ENCODE measurements at places on chromosomes 16 and 17.

GRCh38 chr17:21280081-21280518 is 4.4 kb upstream of the MAP2K3 start:
- DNase-seq: peak; percentile 99

GRCh38 chr17:71934520-71934919 is 186.3 kb upstream of the SOX9 start:
- DNase-seq: no peak

DNA sequence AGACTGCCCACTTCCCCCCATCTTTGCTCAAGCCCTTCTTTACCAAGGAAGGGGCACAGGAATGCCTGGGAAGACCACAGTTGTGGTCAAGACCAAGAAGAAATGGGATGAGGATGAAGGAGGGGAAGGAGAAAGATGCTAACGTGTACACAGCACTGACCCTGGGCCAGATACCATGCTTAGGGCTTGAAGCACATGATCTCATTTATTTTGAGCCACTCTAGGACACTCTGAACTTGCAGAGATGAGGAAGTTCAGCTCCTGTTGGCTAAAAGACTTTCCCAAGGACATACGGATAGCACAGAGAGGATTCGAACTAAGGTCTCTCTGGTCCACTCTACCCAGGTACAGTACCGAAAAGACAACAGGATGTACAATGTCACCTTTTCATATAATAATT is 42.6 kb downstream of the PIK3R5 start:
- no peak for DNase-seq

- no peak for DNase-seq
Observed at GRCh38 chr17:73316919-73317505, 5.2 kb upstream of the CDC42EP4 start.

- DNase-seq: peak; percentile 48
Observed at GRCh38 chr16:24010440-24011089, 174.8 kb downstream of the PRKCB start.

DNA sequence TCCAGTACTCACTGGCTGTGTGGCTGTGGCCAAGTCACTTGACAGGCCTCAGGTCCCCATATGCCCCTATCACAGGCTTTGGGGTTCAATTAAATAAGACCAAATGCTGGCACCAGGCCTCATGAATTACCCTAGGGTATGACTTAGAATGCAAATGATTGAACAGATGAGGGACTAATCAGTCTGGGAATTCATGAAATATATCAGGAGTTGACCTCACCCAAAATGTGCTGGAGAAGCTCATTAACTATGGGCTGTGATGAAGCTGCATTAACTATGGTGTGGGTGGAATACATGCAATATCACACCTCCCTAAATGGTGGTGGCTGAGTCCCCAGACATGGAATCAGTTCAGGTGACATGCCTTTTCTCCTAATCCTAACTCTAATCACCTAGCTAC is 72.1 kb downstream of the DNAH3 start:
- DNase-seq: no peak

GRCh38 chr16:50068550-50068949 is 2.8 kb downstream of the HEATR3 start:
- no peak for DNase-seq

DNA sequence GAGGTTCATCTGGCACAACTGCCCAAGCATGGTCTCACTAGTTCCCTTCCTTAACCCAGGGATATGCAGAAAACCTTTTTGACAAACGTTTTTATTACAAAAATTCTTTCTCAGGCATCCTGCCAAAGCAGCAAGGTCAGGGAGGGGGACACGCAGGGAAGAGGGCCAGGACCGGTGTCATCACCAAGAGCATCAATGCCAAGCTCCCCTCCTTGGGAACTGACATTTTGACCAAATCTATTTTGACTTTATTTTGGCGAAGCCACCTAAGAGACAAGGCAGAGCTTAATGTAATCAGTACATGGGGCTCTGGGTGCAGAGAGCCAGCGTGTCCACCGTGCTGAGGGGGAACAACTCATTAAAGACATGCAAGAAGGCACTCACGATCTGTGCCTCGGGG is 265.2 kb downstream of the CBLN1 start:
- DNase-seq: no peak

DNA sequence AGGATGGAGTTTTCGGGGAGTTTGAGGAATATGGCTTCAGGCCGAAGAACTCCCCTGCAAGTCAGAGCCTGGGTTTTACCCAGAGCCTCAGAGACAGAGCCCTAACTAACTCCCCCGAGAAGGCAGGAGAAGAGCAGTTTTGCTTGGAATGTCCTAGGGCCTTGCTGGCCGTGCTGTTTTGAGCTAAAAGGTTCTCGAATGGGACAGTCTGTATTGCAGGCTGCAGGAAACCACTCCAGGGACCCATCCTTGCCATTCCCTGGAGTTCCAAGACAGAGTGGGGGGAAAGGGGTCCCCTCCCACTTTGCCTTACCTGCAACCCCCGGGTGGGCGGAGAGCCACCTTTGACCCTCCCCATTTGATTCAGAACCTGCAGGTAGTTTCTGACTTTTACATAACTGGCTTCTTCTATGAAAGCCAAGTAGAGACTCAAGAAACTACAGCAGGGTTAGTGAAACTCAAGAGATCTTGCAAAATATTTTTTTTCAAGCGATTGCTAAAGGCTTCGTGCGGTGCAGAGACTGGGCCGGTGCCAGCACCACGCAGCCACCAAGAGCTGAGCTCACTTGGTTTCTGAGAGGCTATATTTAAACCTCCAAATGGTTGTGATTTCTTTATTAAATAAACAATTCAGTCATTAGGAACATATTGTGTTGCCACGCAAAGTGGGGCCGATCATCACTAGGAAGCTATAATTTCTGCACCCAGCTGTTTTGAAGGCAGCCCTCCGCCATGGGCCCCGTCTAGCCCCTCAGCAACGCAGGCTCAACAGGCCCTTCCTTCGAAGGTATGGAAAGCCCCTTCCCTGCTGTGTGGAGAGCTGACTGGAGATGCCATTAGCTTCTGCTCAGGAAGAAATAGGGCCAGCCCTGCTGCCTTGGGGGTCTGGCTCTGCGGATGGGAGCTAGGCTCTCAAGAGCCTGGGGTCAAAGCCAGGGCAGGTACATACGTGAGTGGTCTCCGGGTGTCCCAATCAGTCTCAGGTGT is 223.0 kb downstream of the NTN1 start:
- no peak for DNase-seq

DNA sequence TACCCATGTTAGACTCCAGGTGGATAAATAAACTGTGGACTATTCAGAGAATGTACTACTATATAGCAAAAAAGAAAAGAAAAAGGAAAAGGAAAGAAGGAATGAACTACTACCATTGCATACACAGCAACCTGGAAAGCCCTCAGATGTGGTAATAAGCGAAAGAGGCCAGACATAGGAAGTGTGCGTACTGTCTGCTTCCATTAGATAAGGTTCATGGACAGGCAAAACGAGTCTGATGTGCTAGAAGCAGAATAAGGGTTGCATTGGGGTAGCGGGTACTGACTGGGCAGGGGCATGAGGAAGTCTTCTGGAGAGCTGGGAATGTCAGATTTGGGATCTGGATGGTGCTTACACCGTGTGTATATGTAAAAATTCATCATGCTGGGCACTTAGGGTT is 21.8 kb downstream of the CLEC16A start:
- DNase-seq: no peak

GRCh38 chr16:56684256-56684925 is 2.1 kb downstream of the MT1X start:
- DNase-seq: no peak

DNA sequence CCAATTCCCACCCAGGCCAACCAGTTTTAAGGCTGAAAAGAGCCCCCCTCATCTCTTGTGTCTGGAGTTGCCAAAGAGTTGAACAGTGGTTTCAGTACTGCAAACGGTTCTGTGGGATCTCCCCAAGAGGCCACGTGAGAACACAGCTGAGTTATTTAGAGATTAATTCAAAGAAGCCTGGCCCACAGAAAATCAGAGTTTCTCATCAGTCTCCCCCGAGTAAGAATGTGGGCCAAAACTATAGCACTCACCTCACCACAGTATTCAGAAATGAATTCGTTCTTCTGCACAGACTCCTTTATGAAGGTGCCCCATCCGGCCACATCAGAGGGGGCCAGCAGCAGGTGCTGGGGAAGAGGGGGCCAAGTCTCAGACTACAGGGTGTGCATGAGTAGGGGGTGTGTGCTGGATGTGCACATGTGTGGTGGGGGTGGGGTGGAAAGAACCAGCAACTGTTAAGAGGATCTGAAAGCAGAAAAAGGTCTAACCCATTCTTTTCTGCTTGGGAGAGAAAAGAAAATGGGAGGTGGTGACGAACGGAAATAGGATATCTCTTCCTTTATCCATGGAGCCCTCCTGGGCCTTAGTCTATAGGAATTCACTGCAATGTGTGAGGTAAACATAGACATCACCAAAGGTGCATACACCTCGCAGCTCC is 22.6 kb downstream of the CNTNAP1 start:
- no peak for DNase-seq

DNA sequence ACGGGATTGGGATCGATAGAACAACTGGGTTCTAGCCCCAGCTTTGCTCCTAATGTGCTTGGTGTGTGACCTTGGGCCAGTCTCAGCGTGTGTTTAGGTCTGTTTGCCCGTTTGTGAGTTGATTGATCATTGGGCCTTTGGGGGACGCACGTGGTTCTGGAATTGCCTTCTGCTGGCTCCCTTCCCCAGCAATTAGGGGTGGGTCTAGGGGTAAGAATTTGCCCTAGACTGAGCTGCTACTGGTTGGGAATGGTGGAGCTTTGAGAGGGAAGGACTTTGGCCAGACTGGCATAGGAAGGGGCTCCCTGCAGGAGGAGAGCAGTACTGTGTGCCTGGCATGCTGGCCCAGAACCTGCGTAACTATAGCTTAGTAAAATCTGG is 1.5 kb downstream of the SPNS2 start:
- DNase-seq: no peak

GRCh38 chr16:48911700-48912099 is 301.7 kb upstream of the N4BP1 start:
- DNase-seq: peak; percentile 10

GRCh38 chr16:85105475-85105874 is 6.8 kb downstream of the CIBAR2 start:
- DNase-seq: no peak

- DNase-seq: no peak
Observed at GRCh38 chr17:77640252-77640651, 318.3 kb upstream of the TNRC6C start.

- DNase-seq: no peak
Observed at GRCh38 chr17:77609553-77610517, 348.7 kb upstream of the TNRC6C start.

GRCh38 chr17:9672691-9673090 is 27.4 kb downstream of the USP43 start:
- DNase-seq: no peak

GRCh38 chr17:35849469-35850348 is 19.0 kb downstream of the HEATR9 start:
- DNase-seq: peak; percentile 62

- DNase-seq: peak; percentile 77
Observed at GRCh38 chr16:89201439-89202377, 1.4 kb upstream of the SLC22A31 start.

- no peak for DNase-seq
Observed at GRCh38 chr17:75998327-75998795, 2.3 kb upstream of the CDK3 start.

GRCh38 chr17:14387036-14387435 is 86.2 kb downstream of the HS3ST3B1 start:
- DNase-seq: no peak

- DNase-seq: no peak
Observed at GRCh38 chr17:49859991-49860953, 12.4 kb upstream of the TAC4 start.

GRCh38 chr17:68197091-68197996 is 50.5 kb upstream of the AMZ2 start:
- DNase-seq: no peak

GRCh38 chr17:39916918-39917317 is 1.5 kb downstream of the GSDMB start:
- DNase-seq: no peak

DNA sequence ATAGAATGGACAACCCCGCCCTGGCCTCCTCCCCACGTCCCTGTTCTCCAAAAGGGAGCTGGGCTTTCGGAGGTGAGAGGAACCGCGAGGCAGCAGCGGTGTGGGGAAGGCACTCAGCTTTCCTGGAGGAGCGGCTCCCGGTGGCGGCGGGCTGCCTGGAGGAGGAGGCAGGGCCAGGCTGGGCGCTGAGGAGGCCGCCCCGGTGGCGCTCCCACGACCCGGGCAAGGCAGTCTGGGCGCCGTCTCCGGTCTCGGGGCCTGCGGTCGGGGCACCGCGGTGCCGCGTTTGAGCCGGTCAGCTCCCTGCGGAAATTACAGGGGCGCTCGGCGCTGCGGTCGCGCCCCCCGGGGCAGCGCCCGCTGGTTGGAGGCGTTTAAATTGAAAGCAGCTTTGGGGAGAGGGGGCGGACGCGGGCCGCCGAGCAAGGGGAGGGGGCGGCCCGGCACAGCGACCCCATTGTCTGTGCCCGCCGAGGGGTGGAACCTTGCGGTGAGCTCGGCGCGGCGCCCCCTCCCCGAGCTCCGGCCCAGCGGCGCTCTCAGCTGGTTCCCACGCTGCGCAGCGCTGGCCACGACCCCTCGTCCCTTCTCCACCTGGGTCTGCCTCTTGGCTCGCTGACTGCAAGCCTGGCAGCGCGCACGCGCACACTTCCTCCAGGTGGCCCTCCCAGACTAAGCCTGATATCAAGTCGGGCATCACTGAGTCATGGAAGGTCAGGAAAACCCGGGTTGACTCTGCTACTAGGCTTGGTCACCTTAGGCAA is 58.7 kb upstream of the DLX4 start:
- DNase-seq: no peak

DNA sequence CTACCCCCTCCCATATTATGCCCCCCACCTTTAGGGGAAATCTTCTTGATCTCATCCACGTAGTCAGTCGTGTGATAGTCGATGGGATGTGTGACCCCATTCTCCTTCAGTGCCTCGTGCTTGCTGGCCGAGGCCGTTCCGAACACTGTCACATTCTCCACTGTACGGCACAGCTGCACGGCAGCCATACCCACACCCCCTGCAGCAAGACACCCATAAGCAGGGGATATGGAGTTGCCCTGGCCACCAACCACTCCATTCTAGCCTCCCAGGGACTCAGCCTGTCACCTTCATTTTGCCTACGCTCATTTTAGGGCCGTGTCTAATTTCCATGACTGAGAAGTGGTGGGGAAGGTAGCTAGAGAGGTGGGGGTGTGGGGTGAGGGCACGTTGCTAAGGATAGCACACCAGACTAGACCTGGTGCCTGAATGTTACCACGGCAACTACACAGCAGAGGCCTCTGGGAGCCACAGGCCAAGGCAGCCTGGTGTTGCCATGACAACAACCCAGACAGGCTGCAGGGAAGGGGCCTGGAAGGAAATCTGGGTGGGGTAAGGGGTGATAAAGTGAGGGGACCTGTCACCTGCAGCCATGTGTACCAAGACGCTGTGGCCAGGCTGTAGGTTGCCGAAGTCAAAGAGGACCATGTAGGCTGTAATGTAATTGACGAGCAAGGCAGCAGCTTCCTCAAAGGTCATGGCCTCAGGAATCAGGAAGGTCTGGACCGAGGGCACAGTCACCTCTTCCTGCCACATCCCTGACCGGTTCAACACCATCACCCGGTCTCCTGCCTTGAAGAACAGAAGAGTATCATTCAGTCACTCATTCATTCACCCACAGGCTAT is 4.0 kb downstream of the VAT1 start:
- no peak for DNase-seq

DNA sequence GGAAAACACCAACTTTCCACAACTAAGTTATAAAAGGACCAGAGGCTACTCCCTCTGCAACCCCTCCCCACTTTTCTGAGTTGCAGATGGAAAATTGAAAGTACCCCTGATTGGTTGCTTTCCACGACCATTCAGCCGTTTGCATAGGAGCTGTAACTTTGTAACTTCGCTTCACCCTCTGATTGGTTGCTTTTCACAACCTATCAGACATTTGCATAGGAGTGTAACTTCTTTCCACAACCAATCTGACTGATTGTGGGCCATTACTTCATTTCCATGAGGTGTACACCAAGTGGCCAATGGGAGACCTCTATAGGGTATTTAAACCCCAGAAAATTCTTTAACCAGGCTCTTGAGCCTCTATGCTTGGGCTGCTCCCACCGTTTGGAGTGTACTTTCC is 644.1 kb downstream of the WWOX start:
- no peak for DNase-seq

Data from HTR-8/SVneo (cell line).